ENCODE measurements at places on chromosomes 4 and X.

DNA sequence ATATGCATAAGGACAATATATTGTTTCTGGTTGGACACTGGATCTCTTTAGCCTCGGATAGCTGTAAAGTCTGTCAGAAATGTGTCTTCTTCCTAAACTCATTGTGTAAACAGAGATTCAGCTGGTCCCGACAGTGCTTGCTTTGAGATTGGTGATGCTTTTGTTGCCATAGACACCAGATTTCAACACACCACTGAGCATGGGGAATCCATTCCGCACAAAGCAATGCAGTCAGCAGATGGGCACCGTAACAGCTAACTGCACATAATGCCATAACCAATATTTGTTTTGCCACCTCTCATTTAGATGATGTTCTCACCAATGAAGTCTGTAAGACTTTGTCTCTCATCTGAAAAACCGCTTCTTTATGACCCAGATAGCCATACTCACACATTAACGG lies 33.3 kb upstream of the FAM47C start:
- no peak for DNase-seq

DNA sequence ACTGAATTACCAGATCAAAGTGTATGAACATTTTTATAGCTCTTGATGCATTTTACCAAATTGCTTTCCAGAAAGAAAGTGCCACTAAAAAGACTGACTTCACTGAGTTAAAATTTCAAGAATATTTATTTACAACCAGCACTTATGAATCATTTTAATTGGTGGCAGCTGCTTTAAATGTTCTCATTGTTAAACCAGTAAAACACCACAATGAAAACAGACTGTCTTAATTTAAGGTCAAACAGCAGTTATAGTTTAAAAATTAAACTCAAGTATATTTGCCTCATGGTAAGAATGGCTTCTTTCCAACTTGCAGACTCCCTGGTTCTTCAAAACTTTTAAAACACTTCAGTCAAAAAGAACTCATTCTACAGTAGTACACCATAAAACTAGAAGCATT lies 36.9 kb downstream of the AMMECR1 start:
- DNase-seq: no peak

DNA sequence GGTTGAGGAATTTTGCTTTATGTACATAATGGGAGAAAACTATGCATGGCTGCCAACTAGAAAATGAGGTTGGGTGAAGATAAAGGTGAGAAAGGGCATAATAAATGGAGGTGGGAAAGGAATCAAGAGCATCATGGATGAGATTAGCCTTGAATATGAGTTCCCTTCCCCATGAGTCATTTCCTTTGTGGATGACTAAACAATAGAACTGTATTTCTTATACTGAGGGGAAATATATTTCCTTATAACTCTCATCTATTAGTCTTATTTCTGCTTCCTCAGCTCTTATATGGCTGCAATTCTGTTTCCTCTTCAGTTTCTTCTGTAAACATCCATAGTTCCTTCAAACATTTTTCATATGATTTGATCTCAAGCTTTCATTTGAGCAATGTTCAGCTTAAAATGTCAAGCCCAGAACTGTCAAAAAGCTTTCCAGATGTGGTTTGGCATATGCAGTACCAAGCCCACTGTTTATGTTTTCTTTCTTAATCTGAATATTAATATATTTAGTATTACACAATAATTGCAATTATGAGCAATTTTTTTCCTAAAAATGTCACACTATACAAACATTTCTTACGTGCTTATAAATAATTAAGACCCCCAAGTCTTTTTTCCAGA lies 100.7 kb upstream of the GRPR start:
- DNase-seq: no peak

GRCh38 chrX:101287402-101287801 lies 3.7 kb downstream of the TAF7L start:
- DNase-seq: no peak

DNA sequence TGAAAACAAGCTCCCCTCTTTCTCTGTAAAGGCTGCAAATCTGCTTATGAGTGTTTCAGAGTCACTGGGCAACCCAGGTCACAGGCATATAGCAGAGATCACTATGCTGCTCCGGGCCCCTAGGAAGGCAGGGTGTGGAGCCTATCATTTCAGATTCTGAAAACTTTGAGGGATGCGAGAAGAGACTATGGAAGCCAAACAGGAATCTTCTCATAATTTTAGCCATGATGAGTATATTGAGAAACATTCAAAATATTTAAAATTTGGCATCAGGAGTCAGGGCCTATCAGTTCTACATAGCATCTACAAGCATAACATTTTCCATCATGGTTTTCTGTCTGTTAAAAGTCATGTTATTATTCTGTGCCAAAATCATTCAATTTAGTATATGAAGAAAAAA lies 61.7 kb upstream of the ATXN3L start:
- DNase-seq: no peak

DNA sequence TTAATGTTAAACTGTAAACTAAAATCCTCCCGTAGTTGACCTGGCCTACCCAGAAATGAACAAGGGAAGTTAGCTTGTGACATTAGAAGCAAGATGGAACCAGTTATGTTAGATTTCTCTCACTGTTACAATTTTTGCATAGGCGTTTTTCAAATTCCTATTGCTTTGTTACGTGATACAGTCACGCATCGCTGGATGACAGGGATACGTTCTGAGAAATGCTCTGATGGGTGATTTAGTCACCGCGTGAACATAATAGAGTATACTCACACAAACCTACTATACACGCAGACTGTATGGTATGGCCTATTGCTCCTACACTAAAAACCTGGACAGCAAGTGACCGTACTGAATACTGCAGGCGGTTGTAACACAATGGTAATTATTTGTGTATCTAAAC lies 46.7 kb upstream of the PUDP start:
- DNase-seq: no peak
